DMS79 (cell line): ENCODE measurements at places on chromosomes 3 and 15.
A peak's percentile ranks its signal among the peaks of the same experiment; 100 is the strongest.

- no peak for DNase-seq
These were observed 562 bp downstream of the NBEAL2 start for GRCh38 chr3:46979958-46980497.

DNA sequence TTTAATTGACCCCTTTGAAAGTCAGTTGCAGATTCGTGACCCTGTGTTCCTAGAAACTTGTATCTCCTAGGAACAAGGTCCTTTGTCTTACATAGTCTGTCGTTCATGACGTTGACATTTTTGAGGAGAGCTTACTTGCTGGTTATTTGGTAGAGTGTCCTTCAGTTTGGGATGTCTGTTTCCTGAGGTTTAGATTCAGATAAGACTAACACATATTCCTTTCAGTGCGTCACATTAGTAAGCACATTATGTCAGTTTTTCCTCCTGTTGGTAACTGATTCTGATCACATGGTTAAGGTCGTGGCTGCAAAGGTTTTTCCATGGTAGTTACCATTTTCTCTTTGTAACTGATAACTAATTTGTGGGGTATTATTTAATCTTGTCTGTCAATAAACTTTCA is 80.8 kb downstream of the PCCB start:
- DNase-seq: no peak

DNA sequence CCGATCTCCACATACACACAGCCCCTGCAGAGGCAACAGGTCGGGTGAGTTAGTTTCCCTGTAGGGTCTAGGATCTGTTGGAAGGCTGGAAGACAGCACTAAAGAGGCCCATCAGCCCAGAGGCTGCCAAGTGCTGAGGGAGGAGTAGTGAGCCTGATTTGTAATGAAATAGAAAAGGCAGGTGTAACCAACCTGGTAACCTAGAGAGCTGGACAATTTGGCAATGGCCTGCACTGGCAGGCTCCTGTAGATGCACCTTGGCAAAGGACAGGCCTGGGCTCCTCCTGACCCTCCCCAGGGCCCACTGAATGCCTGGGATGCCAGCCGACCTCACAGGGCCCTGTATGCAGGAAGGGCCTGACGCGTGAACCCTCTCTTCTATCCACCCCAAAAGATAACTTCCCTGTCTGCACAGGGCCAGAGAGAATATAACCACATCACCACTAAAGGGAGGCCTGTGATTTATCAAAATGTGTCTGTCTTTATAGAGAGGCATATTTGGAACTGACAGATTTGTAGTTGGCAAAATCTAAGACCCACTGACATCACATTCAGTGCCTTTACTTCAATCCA is 225.1 kb upstream of the CHRNA7 start:
- DNase-seq: no peak

DNA sequence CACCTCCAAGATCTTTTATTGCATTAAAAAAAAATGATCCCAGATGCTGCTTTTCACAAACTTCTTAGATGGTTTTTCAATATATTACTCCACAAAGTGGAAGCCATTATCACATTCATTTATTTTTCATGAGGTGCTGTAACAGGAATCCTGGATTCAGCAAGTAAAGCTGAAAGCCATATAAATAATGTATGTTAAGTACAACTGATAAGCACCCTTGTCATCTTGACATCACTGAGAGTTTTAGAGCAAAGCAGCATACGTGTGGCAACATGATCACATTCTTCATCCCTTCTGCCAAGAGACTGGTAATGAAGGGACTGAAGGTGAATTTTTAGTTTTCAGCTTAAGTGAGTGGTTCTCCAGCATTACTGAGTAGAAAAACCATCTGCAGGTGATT is 44.9 kb upstream of the LRRFIP2 start:
- peak; percentile 75 for DNase-seq

DNA sequence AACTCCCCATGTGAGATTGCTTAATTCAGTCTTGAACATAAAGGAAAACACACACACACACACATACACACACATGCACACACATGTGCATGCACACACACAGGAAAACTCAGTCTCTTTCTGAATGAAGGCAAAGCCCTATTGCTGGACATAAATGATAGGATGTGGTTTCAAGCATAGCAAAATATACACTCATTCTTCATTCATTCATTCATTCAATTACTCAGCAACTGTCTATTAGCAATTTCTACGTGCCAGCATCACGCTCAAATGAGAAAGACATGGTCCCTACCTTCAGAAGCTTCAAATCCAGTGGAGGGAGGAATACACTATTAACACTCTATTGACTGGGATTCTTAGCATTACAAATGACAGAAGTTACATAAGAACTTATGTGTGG is 41.8 kb upstream of the UBE2E2 start:
- DNase-seq: no peak

DNA sequence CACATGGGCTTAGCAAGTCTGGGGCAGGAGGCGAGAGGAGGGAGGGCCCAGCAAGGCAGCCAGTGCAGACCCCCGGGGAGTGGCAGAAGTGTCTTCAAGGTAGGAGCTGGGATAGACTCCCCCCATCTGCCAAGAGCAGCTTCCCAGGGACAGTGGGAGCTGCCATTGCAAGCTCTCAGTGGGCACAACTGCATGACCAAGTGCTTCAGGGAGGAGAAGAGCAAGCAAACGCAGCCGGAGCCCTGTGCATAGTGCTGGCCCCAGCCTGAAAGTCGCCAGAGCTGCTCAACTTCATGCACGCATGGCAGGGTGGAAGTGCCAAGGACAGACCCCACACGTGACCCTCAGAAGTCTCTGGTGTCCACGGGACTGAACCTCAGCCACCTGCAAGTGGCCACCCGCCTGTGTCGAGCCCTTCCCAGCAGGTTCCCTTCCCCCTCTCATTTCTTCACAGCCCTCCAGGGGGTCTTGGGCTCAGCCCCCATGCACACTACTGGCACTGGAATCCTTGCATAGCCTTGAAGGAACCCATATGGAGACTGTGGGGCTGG is 89.4 kb downstream of the PLXNA1 start:
- peak; percentile 60 for DNase-seq

DNA sequence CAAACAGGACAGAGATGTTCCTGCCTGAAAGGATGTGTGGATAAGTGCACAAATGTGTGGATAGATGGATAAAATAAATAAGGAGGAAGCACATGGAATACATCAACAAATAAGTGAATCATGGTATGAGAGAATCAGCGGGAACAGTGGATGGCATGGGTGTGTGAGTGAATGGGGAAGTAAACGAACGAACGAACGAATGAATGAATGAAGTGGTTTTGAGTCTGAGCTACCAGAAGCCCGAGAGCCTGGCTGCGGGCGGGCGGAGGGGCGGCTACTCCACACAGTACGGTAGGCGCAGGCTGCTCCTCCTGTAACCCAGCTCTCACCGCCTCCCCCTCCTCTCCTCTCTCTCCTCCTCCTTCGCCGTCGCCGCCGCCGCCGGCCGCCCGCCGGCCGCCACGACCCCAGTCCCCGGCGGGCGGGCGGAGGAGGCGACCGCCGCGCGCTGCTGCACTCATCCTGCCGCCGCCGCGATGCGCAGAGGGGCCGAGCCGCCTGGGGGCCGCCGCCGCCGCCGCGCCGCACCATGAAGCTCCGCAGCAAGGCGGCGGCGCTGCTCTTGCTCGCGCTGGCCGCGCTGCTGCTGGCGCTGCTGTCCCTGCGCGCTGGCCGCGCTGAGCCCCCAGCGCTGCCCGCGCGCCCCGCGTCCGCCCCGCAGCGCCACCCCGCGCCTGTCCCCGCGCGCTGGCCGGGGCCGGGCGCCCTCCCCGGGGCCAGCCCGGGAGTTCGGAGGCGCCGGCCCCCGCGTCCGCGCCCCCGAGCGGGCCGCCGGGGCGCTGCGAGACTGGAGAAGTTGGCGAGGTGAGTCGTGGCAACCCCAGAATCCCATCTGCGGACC is at the start of gene GXYLT2:
Gene GXYLT2, plus strand, starts transcription at position 342 of the 841 bp plus-strand sequence. Its CDS starts 188 bp downstream, at position 530.
- DNase-seq: no peak

DNA sequence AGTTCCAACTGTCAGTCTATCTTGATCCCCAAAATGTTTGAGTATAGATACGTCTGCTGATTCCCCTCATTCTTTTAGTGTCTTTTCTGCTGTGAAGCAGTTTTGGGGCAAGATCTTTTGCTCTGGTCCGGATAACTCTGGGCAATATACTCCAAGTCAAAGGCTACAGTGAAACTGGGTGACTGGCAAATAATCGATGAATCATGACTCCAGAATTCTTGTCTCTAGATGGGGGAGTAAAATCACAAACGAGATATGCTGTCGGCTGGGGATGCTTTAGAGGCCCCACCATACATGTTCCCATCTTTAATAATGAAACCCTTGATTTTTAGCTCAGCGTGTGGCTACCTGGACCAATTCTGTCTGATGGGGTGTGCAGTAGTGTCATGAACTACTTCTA is 76.5 kb downstream of the KLF13 start:
- no peak for DNase-seq

- no peak for DNase-seq
These were observed 17.6 kb downstream of the RSL24D1 start for GRCh38 chr15:55179141-55179540.

DNA sequence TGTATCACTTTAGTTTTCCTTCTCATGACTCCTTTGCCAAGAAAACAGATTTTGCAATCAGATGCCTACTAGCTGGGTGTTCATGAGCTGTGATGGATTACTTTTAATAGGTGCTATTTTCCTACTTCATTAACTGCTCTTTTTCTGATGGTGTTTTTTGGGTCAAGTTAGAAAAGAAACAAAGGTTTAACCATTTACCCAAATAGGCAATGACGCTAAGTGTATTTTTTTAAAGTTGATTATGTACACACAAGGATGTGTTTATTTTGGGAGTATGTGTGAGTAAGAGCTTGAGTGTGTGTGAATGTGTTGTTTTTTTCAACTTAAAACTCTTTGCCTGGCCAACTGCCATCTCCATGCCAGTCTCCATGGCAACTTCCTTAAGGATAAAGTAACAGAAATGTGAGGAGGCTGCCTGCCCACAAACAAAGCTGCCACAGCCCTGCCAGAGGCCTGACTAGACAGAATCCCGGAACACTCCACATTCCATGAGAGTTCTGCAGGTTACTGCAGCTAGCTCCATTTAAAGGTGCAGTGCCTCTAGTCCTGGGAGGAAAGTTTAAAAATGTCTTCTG is 215.6 kb upstream of the RBMS3 start:
- DNase-seq: peak; percentile 78

DNA sequence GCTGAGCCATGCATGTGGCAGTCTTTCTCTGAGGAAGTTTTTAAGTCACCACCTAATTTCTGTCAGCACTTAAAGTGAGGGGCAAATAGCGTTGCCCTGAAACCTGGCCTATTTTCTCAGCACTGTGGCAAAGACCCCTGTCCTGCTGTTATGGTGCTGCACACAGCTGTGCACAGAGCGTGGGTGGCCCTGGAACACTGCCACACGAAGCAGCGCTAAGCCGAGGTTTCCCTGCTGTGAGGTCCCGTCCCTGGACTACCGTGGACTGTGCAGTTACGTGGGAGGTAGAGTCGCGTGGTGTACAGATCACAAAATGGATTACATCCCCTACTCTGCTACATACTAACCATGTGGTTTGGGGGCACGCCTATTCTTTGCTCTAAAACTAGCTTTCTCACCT is 101.6 kb upstream of the NR2E3 start:
- no peak for DNase-seq

DNA sequence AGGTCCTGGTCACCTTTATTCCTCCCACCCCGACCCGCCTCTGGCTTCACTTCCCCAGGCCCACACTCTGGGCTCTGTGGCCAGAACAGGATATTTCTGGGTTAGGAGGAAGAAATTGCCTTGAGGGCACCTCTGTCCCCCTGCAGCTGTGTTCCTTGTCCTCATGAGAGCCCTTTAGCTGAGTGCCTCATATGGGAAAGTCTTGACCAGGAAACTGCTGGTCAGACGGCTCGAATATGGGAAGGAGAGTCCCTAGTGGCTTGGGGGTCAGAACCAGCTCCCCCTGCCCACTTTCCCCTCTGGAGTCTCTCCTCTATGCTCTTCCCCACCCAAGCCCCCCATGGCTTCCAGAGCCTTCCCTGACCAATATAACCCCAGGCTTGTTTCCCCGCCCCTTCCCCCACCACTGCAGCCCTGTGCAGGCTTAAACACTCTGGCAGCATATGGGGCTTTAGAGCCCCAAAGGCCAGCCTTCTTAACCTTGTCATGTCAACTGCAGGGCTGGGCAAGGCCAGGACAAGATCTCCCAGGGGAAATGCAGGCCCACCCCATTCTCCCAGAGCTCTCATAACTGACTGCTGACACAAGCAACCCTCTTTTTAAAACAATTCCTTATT is 36.4 kb downstream of the SEC22C start:
- no peak for DNase-seq

GRCh38 chr3:187774185-187774789 is 29.0 kb upstream of the BCL6 start:
- no peak for DNase-seq

DNA sequence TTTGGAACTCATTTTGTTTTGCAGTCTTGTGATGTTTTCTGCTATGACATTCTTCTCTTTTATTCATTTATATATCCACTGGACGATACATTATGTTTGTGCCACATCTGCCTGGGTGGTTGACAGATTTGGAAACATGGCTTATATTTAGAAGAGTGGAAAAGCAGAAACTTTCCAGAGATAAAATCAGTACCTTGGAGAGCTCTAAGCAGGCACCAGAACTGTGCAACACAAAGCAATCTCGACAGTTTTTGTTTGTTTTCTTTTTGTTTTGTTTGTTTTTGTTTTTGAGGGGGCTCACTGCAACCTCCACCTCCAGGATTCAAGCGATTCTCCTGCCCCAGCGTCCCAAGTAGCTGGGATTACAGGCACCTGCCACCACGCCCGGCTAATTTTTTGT is 45.5 kb downstream of the SYN2 start:
- no peak for DNase-seq

DNA sequence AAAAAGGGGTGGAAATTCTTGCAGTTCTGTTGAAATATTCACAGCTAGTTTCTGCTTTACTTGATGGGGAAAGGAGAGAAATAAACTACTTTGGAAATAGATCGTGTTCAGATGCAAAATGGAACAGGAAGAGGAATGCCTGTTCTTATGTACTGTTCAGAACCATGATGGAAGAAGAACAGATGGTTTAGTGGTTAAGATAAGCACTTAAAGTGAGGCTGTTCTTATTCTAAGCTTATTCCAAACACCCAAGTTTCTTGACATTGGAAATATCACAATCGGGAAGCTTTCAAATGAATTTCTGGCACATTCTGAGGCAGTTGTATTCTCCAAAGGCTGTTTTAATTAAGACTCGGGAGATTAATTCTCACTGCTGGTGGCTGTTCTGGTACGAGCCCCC is 228.5 kb downstream of the LSAMP start:
- no peak for DNase-seq

- DNase-seq: no peak
These were observed 959 bp upstream of the RASA2 start for GRCh38 chr3:141485641-141486495.
